Myocyte (in vitro differentiated cells): ENCODE measurements at places on chromosomes 4 and X. TPM values are rescaled to one million over a fixed set of nuclear protein-coding genes. Genes with fewer than 3 reads are reported as not detected.
A peak's percentile ranks its signal among the peaks of the same experiment; 100 is the strongest.

Gene GLRA2
- not detected in 2 replicates for total RNA-seq

Gene SLITRK4
- total RNA-seq, result 2.8 and 3.5 TPM in 2 replicates

Gene NLRP2B
- total RNA-seq, result not detected in 2 replicates

DNA sequence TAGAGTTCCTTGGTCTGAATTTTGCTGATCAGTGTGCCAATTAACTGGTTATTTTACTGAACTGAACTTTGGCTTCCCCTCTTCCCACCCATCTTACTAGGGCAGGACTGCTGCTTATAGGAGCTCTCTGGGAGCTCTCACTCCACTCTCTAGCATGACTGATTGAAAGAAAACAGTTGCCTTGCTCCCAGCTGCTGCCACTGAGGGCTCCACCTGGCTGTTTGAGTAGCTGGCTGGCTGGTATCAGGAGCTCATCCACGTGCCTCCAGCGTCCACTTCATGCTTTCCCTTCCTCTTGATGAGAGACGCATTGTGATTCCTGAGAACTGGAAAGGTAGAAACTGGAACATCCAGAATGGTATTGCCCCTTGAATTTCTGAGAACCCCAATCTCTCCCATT lies 73.0 kb upstream of the KLHL13 start:
- DNase-seq, result no peak

DNA sequence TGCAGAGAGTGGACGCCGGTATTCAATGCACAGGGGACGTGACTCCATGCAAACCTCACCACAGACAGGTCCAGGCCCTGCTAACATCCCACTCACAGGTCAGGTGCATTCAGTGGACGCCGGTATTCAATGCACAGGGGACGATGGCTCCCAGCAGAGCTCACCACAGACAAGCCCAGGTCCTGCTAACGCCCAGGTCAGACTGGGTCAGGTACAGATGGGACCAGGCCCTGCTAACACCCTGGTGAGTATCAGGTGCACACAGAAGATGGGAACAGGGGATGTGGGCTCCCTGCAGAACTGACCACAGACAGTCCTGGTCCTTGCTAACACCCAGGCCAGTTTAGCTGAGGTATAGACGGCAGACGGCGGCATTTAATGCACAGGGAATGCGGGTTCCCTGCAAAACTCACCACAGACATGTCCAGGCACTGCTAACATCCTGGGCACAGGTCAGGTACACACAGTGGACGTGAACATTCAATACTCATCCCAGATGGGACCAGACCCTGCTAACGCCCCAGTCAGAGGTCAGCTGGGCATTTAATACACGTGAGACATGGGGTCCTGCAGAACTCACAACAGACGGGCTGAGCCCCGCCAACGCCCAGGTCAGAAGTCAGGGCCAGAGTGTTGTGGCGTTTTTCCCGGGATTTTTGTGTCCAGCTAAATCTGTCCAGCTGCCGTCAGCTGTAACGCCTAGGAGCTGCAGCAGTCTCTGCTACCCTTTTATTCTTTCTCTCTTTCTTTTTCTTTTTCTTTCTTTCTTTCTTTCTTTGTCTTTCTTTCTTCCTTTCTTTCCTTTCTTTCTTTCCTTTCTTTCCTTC lies 99.2 kb downstream of the SHOX start:
- DNase-seq, result no peak

Gene SPANXD
- total RNA-seq, result not detected in 2 replicates

Gene HS3ST1
- 0.05 and 0.16 TPM in 2 replicates for total RNA-seq

GRCh38 chr4:7734651-7735260 lies 204.9 kb downstream of the AFAP1 start:
- no peak for DNase-seq

DNA sequence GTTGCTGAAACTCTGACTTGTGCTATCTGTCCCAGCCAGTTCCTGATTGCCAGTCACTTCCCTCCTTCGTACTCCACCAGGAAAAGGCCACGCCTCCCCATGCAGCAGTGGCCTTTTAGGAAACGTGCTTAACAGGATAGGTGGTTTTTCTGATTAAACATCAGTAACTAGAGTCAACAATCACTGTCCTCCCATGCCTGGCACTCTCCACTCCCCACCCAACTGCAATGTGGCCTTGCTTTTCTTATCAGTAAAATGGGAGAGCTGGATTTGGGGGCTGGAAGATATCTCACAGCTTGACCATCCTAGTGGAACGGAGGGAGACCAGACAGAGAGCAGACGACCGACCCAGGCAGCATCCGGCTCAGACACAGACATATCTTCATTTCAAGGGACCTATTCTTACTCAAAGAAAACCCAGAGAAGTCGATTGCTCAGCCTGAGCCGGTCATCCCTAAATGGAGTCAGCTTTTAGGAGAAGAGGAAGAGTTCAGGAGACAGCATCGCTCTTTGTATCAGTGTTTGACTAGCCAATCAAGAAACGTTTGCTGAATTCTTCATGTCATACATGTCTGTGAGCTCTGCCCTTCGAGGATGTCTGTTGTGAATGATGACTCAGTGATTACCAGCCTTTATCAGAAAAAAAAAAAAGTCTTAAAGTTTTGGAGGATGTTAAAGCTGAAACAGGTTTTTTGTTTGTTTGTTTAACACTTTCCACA lies 12.7 kb upstream of the UBA6 start:
- no peak for DNase-seq

GRCh38 chrX:18574591-18574990 lies 97.3 kb downstream of the RS1 start:
- peak; percentile 80 for DNase-seq

GRCh38 chr4:78710536-78710935 lies 65.6 kb upstream of the BMP2K start:
- peak; percentile 68 for DNase-seq

DNA sequence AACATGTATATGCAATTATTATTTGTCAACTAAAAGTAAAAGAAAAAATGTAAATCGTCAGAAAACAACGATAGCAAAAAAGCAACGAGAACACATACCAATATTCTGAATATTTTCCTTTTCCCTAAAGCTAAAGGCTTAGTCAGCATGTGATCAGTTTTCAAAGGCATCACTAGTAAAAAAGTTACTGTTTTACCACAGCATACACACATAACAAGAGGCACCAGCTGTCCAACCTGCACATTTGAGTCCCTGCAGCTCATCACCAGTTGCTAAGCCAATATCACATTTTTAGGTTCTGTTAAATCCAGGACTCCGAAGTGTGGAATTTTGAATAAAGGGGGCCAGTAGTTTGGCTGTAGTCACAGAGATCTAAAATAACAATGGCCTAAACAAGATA lies 203.8 kb downstream of the ADGRA3 start:
- peak; percentile 30 for DNase-seq

DNA sequence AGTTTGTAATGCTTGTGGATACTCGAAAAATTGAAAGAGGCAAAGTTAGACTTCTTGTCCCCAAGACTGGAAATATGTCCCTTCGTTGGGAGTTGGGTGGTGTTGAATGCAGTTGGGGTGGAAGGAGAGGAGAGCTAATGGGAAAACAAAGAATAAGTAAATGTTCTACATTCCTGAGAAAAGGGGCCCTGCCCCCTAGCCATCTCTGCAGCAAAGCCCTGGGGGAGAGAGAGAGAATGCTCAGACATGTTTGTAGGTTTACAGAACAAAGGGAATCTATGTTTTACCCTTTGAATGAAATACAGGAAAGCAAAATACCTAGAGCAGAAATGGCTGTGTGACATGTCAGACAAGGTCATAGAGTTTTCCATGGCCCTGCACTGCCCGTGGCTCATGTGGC lies 88.1 kb downstream of the RASL11B start:
- no peak for DNase-seq

Gene PAK3
- total RNA-seq, result not detected in 2 replicates

Gene NAP1L2
- not detected in 2 replicates for total RNA-seq

- DNase-seq, result no peak
Measured at GRCh38 chrX:69303231-69303630, 138.0 kb upstream of the PJA1 start.

DNA sequence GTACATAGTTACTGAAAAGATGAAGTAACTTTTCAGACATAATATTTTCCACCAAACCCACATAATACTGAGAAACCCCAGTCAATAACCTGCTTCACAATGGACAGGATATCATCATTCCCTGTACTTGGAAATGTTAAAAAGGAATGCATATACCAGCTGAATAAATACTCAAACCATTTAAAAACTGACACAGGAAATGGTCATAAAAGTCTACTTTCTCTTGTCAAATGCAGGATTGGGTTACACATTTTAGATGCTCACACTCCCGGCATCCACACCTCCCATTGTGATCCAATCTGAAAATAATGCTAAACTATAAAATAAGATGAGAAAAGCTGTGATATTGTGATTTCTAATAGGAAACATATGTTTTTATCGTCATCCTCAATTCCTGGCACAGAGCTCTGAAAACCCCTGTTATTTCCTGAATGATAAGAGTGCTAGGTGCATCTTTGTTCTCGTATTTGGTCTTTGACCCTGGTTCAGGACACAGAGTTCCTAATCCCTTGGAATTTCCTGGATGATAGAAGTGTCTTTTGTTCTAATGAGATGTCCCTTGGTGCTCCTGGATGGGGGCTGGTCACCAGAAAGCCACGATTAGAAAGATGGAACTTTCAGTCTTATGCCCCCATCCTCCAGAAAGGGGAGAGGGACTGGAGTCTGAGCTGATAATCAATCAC lies 821.3 kb downstream of the TRIML1 start:
- no peak for DNase-seq

Gene PALLD
- 250 and 310 TPM in 2 replicates for total RNA-seq

GRCh38 chr4:182924497-182924896 lies 7.3 kb upstream of the DCTD start:
- no peak for DNase-seq

DNA sequence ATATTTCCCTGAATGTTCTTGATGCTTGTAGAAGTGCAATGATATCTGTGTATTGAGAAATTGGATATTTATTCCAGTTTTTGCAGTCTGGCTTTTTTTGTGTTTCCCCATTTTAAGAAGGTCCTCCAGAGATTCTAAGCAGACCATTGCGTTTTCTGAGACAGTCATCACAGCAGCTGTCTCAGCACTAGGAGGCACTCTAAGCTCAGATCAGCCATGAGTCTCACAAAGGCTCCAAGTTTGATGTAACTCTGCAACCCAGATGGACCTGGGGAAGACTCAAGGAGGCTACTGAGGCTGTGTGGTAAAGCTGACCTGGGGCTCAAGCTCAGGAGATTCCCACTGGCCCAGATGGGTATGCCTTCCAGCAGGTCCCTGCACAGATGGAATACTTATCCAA lies 89.3 kb upstream of the CYLC1 start:
- no peak for DNase-seq

Gene USP26
- total RNA-seq, result not detected in 2 replicates

GRCh38 chr4:154854362-154854761 lies 73.3 kb downstream of the RBM46 start:
- DNase-seq, result no peak

DNA sequence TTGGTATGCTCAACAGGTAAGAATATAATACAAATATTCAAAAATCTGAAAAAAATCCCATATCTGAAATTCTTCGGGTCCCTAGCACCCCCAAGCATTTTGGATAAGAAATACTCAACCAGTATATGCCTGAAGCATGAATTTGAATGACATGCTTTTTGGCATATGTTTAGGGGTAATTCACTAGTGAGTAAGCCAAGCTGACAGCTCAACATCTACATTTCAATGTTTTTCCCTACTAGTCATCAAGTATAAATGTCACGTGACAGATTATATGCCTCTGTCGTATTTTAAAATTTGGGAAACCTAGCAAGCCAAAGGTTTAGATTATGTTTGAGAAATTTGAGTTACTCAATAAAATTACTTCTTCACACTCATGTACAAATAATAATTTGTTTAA lies 125.1 kb downstream of the FGF16 start:
- DNase-seq, result no peak

DNA sequence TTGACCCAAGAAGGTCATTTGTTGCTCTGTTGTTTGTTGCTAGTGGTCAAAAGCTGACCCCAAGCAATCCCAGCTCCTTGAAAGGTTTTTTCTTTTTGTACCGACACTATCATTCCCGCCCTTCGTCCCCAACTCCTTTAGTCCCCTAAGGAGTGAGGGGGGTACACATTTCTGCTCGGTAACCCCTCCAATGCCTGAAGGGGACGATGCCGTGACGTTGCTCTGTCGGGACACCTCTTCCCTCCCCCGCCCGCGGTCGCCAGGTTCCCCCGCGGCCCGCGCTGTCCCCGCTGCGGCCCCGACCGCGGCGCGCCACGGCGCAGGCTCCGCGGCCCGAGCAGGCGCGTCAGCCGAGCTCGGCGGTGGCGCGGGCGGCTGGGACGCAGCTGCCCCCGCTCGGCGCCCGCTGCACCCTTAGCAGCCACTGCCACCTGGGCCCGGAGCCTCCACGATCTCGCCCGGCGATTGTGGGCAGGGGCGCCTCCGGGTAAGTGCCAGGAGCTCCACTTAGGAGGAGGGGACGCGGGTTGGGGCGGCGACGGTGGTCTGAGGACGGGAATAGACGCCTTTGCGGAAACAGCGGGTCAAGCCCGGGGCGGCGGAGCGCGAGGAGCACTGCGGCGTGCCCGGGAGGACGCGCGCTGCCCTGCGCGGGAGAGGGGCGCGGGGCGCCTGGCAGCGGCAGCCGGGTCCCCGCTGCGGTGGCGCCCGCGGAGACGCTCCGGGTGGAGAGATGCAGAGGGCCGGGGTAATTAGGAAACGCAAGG lies at the start of gene GLRB:
TSS of gene GLRB (plus strand) at position 340 of the 767 bp plus-strand sequence. CDS start 1,875 bp downstream, outside the sequence.
- peak; percentile 65 for DNase-seq

DNA sequence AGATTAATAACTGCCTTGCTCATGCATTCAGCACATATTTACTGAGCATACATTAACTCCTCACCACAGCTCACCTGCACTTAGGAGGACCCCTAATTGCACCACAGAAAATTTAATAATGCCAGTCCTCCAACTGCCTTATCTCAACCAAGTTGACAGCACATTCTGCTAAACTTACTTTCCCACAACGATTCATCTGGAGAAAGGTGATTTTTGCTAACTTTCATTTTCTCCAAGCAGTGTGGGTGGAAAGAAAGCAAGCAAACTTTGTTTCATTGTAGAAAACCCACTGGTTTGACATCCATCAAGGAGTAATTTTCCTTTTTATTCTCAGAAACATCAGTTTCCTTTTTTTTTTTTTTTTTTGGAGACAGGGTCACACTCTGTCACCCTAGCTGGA lies 49.1 kb downstream of the RASGEF1B start:
- DNase-seq, result no peak

GRCh38 chr4:137700072-137700471 lies 167.8 kb upstream of the PCDH18 start:
- DNase-seq, result no peak

- DNase-seq, result no peak
Measured at GRCh38 chrX:30618160-30618765, 35.0 kb upstream of the GK start.

DNA sequence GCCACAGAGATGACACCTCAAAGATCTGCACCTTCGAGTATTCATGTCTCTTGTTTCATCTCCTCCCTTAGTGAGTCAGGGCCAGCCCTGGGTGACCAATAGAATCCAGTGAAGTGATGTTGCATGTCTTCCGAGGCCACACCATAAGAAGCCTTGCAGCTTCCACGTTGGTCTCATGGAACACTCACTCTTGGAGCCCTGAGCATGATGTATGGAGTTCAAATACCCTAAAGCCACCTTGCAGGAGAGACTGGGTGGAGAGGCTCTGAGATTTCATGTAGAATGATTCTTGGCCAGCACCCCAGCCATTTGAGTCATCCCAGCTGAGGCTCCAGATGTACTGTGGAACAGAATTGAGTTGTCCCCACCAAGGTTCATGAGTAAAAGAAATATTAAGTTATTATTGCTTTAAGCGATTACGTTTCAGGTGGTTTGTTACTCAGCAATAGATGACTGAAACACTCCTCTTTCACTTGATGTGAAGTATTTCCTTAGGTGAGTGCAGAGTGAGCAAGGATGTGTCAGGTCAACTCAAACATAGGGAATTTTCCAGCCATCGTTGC lies 5.0 kb upstream of the RP2 start:
- DNase-seq, result no peak
